ENCODE measurements at places on chromosomes 13 and 19. TPM values are rescaled to one million over a fixed set of nuclear protein-coding genes. Genes with fewer than 3 reads are reported as not detected.

DNA sequence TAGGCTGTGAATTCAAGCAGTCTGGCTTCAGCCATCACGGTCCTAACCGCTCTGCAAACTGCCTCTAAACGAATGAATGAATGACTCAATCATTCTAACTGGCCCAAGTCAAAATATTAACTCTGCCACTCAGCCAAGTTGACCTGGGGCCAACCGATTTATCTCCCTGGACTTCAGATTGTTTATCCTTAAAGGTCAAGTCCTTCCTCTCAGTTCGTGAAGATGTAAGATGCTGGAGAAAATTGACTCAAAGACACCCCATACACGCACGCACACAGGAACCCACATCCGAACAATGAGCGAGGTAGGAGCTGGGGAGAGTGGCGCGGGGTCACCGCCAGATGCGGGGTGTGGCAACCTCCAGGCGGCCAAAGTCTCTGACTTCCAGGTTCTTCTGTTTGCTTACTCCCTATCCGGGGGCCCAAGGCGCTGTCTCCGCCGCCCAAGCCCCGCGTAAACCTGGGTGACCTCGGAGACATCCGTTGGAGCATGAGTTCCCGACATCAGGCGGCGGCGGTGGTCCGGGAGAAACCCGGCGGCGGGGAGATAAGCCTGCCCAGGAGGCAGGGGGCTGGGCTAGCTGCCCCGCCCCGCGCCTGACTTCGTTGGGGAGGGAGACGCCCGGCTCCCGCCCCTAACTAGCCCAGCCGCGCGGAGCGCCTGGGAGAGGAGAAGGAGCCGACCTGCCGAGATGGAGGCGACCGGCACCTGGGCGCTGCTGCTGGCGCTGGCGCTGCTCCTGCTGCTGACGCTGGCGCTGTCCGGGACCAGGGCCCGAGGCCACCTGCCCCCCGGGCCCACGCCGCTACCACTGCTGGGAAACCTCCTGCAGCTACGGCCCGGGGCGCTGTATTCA, at the start of gene CYP2S1:
Gene CYP2S1 (plus strand): TSS at position 646 of the 856 bp plus-strand sequence. CDS start 46 bp downstream, at position 692.
- peaks cover 72% of the 10 kb centered on the region for H3K27me3 ChIP-seq
- no peak within 1 kb of the TSS for H3K4me3 ChIP-seq
- peak within 1 kb of the TSS; percentile 74 for H3K27ac ChIP-seq
- no peaks in the 10 kb centered on the region for H3K36me3 ChIP-seq
- peaks cover 10% of the 10 kb centered on the region for H3K4me1 ChIP-seq

- H3K4me1 ChIP-seq: no peaks in the 10 kb centered on the region
- no peak overlapping the region for H3K4me3 ChIP-seq
- no peaks in the 10 kb centered on the region for H3K36me3 ChIP-seq
- no peak overlapping the region for H3K27ac ChIP-seq
- no peak for DNase-seq
Measured at GRCh38 chr13:103960001-103960400, 893.8 kb upstream of the SLC10A2 start.

DNA sequence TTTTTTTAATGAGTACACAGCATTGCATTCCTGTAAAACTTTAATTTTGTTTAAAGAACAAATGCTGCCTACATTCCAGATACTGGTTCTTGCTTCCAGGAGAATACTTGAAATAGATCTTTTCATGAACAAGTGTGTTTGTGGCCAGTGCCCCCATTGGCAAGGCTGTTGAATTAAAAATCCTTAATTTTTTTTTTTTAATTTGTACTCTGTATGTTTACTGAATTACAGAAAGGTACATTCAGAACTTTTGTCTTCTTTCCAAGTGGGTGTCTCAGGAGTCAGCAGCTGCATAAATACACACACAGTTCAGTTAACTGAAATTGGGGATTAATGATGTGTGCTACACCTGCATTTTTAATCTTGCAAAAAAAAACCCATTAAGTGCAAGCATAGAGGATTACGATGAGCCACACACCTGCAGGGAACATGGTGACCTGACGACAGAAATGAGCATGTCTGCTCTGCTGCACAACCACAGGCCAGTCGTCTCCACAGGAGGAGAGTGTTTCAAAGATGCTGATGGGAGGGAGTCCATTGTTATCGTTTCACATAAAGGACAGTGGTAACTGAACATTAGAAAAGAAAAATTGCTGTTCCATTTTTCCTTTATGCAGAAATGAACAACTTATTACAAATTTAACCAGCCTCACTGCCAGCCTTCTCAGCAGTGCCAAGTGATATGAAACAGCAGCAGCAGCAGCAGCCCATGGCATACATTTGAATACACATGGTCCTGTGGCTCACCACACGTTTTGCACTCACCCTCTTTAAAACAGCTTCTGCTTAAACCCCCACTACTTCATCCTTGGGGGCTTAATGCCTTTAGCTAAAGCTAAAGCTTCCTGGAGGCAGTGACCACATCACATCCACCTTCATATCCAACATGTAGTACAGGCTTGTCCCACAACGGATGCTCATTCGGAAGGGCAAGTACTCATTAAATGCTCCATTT, 72.3 kb upstream of the RFC3 start:
- peaks cover 52% of the 10 kb centered on the region for H3K27me3 ChIP-seq
- H3K4me1 ChIP-seq: peaks cover 11% of the 10 kb centered on the region
- DNase-seq: no peak
- no peak overlapping the region for H3K27ac ChIP-seq
- H3K36me3 ChIP-seq: no peaks in the 10 kb centered on the region

SMIM17 gene
- not detected for polyA plus RNA-seq

- H3K36me3 ChIP-seq: no peaks in the 10 kb centered on the region
- no peaks in the 10 kb centered on the region for H3K27me3 ChIP-seq
- no peaks in the 10 kb centered on the region for H3K4me1 ChIP-seq
- H3K4me3 ChIP-seq: no peak overlapping the region
Measured at GRCh38 chr13:87459419-87459818, 211.8 kb upstream of the SLITRK5 start.

- no peaks in the 10 kb centered on the region for H3K4me1 ChIP-seq
- DNase-seq: no peak
- no peaks in the 10 kb centered on the region for H3K36me3 ChIP-seq
- H3K27me3 ChIP-seq: peaks cover 20% of the 10 kb centered on the region
- H3K27ac ChIP-seq: no peak overlapping the region
Measured at GRCh38 chr13:33610438-33611120, 207.4 kb upstream of the RFC3 start.

DNA sequence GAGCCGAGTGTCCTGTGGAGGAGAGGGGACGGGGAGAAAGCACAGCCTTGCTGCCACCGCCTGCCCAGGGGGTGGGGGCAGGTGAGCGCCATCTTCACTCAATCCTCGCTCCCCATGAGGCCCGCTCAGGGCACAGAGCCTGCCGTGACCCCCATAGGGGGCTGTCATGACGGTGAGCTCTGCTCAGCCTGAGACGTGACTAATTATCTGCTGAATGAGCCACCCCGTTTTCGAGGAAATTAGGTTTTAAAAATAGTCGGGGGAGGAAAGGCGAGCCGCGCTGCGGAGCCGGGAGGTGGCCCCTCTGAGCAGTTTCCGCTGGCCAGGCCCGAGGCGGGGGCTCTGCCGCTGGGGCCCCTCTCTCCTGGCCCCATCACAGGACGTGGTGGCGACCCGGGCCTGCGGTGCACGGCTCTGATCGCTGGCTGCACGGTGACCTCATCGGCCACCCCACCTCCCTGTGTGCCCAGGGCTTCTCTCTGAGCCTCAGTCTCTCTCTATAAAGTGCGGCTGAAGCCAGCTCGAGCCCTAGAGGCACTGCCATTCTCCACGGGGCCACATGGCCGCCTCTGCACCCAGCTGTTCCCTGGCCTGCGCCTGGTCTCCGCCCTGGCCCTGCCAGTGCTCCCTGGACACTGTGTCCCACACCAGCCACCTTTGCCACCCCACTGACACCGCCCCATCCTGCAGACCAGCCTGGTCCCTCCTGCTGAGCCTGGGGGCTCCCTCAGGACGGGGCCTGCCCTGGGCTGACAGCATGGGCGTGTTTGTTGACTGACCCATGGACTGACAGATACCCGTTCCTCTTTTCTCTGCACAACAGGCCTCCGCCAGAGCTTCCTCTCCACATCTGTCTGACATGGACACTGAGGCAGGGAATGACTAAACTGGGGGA, 28.3 kb downstream of the PIP5K1C start:
- H3K27ac ChIP-seq: no peak overlapping the region
- peaks cover 46% of the 10 kb centered on the region for H3K4me1 ChIP-seq
- no peak for DNase-seq
- H3K36me3 ChIP-seq: no peaks in the 10 kb centered on the region

- H3K27me3 ChIP-seq: no peaks in the 10 kb centered on the region
- no peak for DNase-seq
- H3K4me3 ChIP-seq: no peak overlapping the region
- H3K27ac ChIP-seq: no peak overlapping the region
- no peaks in the 10 kb centered on the region for H3K4me1 ChIP-seq
Measured at GRCh38 chr13:86298725-86299124, 499.5 kb upstream of the SLITRK6 start.

SUPT20H gene
- 46.2 TPM for polyA plus RNA-seq

DNA sequence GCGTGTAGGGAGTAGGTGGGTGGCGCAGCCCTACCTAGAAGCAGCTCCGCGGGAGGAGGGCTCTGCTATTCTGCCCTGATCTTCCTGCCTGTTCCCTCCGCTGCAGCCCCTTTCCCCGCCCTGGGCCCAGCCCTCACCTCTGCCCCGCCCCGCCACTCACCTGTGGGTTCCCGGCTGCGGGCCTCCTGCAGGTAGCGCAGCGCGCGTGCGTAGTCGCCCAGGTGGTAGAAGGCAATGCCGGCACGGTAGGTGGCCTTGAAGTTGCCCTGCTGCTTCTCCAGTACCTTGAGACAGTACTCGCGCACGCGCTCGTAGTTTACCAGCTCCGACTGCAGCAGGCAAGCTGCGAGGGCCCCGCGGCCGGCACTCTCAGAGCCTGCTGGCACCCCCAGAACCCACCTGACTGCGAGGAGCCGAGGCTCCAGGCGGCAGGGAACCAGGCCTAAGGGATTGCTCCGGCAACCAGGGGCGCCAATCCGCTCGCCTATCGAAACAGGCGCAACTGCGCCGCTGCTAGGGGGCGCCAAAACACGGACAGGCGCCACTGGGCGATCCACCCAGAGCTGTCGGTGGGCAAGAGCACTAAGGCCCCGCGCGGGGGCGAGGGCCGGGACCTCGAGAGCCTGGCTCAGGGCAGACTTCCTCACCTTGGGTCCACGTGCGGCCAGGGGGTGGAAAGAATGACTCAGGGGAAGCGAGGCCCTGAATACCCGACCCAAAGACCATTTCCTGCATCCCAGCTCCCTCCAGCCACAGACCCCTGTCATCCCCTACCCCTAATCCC, 965 bp downstream of the TTC9B start:
- no peak for DNase-seq
- peaks cover 34% of the 10 kb centered on the region for H3K27me3 ChIP-seq
- peaks cover 5% of the 10 kb centered on the region for H3K36me3 ChIP-seq
- no peak overlapping the region for H3K4me3 ChIP-seq

- no peaks in the 10 kb centered on the region for H3K36me3 ChIP-seq
- peaks cover 44% of the 10 kb centered on the region for H3K27me3 ChIP-seq
- peaks cover 9% of the 10 kb centered on the region for H3K4me1 ChIP-seq
- DNase-seq: no peak
- no peak overlapping the region for H3K27ac ChIP-seq
Measured at GRCh38 chr13:83878691-83879430, 3.4 kb downstream of the SLITRK1 start.

- H3K4me3 ChIP-seq: no peak overlapping the region
- H3K36me3 ChIP-seq: no peaks in the 10 kb centered on the region
- no peaks in the 10 kb centered on the region for H3K27me3 ChIP-seq
- H3K27ac ChIP-seq: no peak overlapping the region
Measured at GRCh38 chr13:58619396-58620113, 988.0 kb downstream of the PCDH17 start.

DAND5 gene
- not detected for polyA plus RNA-seq

SULT2B1 gene
- polyA plus RNA-seq: not detected

MUC16 gene
- not detected for polyA plus RNA-seq

DNA sequence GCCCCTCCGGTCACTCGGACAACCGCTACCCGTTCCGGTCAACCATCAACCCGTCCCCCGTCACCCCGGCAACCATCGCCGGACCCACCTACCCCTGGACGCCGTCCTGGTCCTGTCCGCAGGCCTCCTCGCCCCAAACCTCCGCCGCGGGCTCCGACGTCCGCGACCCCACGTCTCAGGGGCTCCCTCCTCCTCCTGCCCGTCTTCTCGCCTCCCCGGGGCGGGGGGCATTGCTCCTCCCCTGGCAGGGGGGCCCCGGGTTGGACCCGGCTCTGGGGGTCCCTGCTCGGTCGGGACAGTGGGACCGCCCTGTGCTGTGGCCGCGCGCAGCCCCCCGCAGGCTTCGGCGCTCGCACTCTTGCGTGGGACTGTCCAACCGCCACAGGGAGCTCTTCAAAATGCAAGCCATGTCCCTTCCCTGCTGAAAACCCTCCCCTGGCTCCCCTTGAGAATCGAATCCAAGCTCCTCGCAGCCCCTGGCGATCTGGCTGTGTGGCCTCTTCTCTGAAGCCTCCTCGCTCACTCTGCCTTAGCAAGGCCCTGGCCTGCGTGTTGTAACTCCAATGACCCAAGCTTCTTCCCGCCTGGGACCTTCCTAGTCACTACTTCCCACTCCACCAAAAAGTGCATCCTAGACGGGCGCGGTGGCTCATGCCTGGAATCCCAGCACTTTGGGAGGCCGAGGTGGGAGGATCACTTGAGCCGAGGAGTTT, 8.4 kb downstream of the EPHX3 start:
- no peak for DNase-seq
- no peaks in the 10 kb centered on the region for H3K36me3 ChIP-seq
- peaks cover 20% of the 10 kb centered on the region for H3K4me1 ChIP-seq
- H3K4me3 ChIP-seq: peak overlapping the region; percentile 94
- H3K27me3 ChIP-seq: peaks cover 14% of the 10 kb centered on the region

- peak overlapping the region; percentile 96 for H3K27ac ChIP-seq
- H3K4me1 ChIP-seq: peaks cover 51% of the 10 kb centered on the region
- DNase-seq: no peak
- no peaks in the 10 kb centered on the region for H3K36me3 ChIP-seq
- peak overlapping the region; percentile 82 for H3K4me3 ChIP-seq
Measured at GRCh38 chr19:11420429-11421370, 1.6 kb upstream of the RGL3 start.

LILRA5 gene
- polyA plus RNA-seq: 0.29 TPM

DNA sequence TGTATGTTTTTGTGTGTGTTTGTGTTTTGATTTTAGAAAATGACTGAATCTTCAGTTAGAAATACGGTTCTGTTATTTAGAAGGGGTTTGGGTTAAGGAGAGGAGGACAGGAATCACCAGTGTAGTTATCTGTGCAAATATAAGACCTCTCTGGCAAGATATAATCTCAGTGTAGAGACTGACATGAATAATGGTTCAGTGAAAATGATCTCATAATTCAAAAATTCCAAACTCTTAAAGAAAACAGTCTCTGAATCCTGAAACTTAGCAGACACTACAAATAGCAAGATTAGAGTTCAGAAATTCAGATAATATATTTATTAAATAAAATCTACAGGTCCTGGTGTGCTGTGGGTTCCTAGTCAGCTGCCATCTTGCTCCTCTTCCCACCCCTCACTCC, 73.5 kb downstream of the PDS5B start:
- peaks cover 20% of the 10 kb centered on the region for H3K4me1 ChIP-seq
- peaks cover 33% of the 10 kb centered on the region for H3K36me3 ChIP-seq
- no peaks in the 10 kb centered on the region for H3K27me3 ChIP-seq
- no peak for DNase-seq
- H3K27ac ChIP-seq: peak overlapping the region; percentile 65

GRCh38 chr13:81394640-81395039, 1053.7 kb upstream of the SPRY2 start:
- no peak overlapping the region for H3K27ac ChIP-seq
- H3K4me1 ChIP-seq: no peaks in the 10 kb centered on the region
- H3K27me3 ChIP-seq: no peaks in the 10 kb centered on the region
- DNase-seq: no peak
- H3K4me3 ChIP-seq: no peak overlapping the region
